Activated CD4-positive, CD25-positive, alpha-beta regulatory T cell treated with anti-CD3 and anti-CD28 coated beads, Interleukin-2, amount 50 U/mL, for 72 hours (primary cell): ENCODE measurements at places on chromosomes 16 and 17.
A peak's percentile ranks its signal among the peaks of the same experiment; 100 is the strongest.

GRCh38 chr17:5097101-5097834 is 14.4 kb downstream of the ZNF232 start:
- DNase-seq, result no peak

GRCh38 chr16:49491771-49492761 is 118.5 kb downstream of the C16orf78 start:
- DNase-seq, result peak; percentile 52

- no peak for DNase-seq
Measured at GRCh38 chr17:73514146-73514863, 129.9 kb downstream of the SDK2 start.

GRCh38 chr17:17783116-17783824 is 53.5 kb downstream of the SREBF1 start:
- DNase-seq, result peak; percentile 50

- DNase-seq, result no peak
Measured at GRCh38 chr16:49967012-49967559, 57.9 kb upstream of the CNEP1R1 start.

GRCh38 chr16:13944816-13945215 is 24.9 kb downstream of the ERCC4 start:
- no peak for DNase-seq

DNA sequence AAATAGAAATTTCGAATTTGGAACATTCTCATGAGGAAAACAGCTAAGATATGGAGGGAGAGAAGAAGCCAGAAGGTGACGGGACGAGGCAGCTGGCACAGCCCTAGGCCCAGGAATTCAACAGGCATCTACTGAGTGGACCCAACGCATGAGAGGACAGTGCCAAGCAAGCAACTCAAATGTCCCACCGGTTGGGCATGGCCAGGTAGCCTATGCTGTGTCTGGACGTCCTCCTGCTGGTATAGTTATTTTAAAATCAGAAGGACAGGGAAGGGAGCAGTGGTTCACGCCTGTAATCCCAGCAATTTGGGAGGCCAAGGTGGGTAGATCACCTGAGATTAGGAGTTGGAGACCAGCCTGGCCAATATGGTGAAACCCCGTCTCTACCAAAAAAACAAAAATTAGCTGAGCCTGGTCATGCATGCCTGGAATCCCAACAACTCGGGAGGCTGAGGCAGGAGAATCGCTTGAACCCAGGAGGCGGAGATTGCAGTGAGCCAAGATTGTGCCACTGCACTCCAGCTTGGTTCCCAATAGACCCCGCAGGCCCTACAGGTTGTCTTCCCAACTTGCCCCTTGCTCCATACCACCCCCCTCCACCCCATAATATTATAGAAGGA is 2.0 kb downstream of the GH1 start:
- DNase-seq, result no peak

DNA sequence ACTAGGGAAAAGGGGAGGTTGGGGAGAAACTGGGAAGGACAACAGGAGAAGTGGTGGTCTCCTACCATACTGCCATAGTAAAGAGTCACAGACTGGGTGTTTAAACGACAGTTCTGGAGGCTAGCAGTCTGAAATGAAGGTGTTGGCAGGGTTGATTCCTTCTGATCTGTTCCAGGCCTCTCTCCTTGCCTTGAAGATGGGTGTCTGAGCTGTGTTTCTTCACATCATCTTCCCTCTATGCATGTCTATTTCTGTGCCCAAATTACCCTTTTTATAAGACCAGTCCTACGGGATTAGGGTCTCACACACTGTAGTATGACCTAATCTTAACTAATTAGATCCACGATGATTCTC is 79.8 kb upstream of the TMEM97 start:
- DNase-seq, result no peak

- no peak for DNase-seq
Measured at GRCh38 chr17:78607038-78607437, 29.8 kb upstream of the DNAH17 start.

GRCh38 chr16:48498769-48499631 is 111.0 kb downstream of the N4BP1 start:
- no peak for DNase-seq

- DNase-seq, result no peak
Measured at GRCh38 chr17:79577485-79578187, 33.2 kb downstream of the RBFOX3 start.

GRCh38 chr17:74601944-74602572 is 10.0 kb upstream of the CD300LD start:
- DNase-seq, result no peak

DNA sequence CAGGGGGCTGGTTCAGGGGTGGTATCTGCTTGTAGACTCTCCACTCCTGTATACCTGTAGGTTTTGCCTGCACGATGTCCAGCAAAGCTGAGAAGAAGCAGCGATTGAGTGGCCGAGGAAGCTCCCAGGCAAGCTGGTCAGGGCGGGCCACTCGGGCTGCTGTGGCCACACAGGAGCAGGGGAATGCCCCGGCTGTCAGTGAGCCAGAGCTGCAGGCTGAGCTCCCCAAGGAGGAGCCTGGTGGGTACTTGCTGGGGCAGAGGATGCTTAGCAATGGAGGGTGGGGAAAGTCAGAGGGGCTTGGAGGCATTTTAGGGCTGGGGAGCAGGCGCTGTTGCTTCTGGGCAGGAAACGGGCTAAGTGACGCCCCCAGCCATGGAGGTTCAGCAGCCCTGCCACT is 2.1 kb downstream of the DNAH2 start:
- no peak for DNase-seq

DNA sequence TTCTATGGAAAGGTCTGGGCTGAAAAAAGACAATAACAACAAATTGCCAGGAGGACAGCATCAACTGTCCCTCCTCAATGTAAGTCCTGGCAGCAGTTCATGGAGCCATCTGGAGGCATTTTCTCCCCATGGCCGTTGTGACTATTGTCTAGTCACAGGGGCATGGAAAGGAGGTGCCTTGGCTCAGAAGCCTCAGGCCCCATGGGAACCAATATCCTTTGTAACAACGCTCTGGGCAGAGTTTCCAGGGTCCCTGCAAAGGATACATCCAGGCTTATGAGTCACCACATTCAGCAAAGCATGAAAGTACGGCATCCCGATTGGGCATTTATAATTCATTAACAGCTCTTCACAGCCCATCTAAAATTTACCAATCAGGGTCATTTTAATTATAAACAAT is 85.2 kb downstream of the GLG1 start:
- no peak for DNase-seq
